Activated CD8-positive, alpha-beta memory T cell treated with anti-CD3 and anti-CD28 coated beads, Interleukin-2, amount 50 U/mL, for 4 hours (primary cell): ENCODE measurements at places on chromosomes 5 and 9.

DNA sequence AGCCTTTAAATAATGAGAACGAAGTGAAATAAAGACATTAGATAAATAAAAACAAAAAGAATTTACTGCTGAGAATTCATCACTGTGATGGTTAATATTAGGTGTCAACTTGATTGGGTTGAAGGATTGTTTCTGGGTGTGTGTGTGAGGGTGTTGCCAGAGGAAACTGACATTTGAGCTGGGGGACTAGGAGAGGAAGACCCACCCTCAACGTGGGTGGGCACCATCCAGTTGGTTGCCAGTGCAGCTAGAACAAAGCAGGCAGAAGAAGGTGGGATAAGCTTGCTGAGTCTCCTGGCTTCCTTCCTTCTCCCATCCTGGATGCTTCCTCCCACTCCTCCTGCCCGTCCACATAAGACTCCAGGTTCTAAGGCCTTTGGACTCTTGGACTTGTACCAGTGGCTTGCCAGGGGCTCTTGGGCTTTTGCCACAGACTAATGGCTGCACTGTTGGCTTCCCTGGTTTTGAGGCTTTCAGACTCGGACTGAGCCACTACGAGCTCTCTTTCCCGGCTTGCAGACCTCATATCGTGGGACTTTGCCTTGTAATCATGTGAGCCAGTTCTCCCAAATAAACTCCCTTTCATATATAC is 43.7 kb upstream of the ABL1 start:
- DNase-seq: no peak

GRCh38 chr9:10079284-10079964 is 533.4 kb downstream of the PTPRD start:
- DNase-seq: no peak

DNA sequence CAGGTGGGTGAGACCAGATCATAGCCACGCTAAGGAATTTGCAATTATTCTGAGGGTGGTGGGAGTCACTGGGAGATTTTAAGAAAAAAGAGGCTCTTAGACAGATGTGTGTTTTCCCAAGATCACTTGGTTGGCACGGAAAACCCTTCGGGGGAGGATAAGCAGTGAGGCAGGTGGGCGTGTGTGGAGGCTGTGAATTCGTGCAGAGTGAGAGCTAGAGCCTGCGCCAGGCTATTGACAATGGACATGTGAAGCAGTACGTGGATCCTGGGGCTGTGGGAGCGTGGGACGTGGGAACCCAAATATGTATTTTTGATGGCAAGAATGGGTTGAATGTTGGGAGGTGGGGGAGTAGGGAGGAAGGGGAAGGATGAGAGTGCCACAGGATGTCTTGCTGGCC is 19.4 kb downstream of the MVB12B start:
- DNase-seq: no peak

DNA sequence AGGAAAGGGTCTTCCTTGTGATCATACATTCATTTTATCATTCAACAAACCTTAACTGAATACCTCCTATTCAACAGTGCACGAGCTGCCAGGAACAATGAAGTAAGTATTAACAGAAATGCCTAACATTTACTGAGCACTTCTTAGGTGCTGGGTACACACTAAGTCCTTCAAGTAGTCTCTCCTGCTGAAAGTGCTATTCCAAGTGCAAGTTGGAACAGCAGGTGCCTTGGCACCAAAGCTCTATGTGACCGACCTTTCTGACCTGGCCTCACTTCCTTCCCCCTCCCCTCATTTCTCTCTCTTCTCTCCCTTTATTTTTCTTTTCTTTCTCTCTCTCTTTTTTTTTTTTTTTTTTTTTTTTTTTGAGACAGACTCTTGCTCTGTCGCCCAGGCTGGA is 94.5 kb downstream of the GRIA1 start:
- DNase-seq: no peak

GRCh38 chr5:159422361-159422760 is 92.1 kb upstream of the IL12B start:
- DNase-seq: no peak

DNA sequence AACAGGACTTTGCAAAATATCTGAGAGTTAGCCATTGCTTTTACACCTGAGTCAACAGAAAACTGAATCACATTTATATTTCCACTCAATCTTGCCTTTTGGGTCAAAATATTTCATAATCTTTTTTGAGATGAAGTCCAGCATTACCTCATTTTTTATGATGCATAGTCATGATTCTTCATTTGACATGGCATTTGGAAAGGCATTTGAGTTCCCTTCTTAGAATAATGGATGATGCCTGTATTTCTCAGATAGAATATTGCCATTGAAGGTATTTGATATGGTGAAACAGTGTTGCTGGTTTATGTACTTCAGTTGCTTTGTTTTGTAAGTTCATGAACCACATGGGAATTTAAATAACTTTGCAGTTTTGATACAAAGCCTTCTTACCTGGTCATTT is 180.4 kb downstream of the PRR16 start:
- DNase-seq: no peak
